ENCODE measurements at places on chromosomes 2 and 18.

DNA sequence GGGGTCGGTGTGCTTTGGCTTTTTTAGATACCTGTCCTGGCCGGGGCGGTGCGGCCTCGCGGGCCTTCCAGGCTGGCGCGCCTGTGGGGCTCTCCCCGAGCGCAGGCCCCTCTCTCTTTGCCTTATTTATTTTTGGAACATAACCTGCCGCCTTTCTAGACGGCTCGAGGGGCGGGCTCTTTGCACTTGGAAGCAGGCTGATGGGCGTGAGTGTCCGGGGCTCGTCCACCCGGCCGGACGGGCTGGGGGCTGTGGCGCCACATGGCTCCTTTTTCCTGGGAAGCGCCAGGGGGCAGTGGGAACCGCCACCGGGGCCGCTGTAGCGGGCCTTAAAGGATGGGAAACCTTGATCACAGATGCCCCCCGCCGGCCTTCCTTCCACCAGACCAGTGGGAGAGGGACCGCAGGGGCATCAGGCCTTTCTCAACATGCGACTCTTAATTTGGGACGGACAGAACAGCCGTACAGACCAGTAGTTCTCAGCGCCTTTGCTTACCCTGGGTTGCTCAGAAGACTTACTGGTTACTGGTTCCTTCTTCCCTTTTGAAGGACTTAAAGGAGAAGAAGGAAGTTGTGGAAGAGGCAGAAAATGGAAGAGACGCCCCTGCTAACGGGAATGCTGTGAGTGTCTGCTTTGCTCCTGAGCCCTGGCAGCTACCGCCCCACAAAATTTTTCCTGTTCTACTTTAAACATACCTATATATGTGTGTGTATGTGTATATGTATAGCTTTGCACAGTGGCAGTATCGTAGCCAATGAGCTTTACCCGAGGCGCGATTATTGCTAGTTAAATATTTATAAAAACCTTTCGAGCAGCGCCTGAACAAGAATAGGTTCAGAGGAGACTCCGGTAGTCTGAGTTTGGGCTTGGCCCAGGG is 2.7 kb downstream of the PTMA start:
- DNase-seq: no peak

DNA sequence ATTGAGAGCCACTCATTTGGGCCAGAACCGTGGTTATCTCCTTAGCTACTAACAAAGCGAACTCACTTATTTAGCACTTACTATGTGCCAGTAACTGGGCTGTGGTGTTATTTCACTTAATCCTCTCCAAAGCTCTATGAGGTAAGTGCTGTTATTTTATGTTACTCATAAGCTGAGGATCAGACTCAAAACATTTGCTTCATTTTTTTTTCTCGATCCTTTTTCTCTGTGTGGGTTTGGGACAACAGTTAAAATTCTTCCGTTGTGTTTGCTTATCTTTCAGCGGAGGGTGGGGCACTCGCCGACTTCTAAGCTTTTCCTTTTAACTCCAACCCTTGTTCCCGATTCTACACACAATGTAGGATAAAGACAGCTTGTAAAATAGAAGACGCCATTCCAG is 52.8 kb downstream of the TMEM178A start:
- DNase-seq: no peak

DNA sequence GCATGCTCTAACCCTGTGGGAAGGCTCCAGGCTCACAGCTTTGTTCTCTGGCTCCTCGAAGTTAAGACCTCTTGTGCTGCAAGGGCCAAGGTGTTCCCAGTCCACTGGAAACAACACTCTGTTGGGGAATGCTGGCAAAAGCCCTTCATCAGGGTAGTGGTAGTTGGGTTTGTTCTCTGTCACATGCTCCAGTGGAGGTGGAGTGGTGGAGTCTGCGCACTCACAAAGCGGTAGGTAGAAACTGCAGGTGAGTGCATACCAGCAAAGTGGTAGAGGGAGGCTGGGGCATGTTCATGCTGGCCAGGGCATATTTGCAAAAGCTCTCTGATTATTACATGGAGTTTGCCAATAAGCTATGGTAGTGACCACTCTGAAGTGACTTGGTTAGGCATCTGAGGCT is 410.5 kb downstream of the CDH19 start:
- DNase-seq: no peak

DNA sequence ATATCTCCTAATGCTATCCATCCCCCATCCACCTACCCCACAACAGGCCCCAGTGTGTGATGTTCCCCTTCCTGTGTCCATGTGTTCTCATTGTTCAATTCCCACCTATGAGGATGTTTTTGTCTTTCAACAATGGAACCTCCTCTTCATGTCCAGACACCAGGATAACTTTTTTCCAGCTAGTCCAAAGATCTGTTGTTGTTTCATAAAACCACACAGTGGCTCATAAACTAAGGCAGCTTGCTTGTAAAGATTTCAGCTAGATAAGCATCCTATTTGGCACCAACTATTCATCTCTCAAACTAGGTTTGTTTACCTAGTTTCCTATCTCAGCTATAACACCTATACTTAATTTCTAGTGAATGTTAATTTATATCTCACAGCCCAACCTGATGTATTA is 937.7 kb downstream of the TRIB2 start:
- DNase-seq: no peak

GRCh38 chr18:60649842-60650536 is 277.4 kb upstream of the MC4R start:
- DNase-seq: no peak

DNA sequence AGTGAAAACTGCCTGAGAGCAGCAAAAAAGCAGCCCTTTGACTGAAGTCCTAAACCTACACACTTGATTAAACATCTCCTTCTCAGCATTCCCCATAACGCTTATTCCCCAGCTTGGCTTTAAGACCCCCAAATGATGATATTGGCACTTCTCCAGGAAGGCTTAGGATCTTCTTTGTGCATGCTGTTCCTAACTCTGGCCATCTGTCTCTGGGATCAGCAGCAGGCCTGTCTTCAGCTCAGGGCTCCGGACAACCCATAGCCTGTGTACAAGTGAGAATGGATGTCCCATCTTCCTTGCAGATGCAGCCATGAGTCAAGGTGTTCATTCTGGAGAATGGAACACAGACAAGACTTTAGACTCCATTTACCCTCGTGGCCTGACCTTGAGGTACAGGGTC is 81.6 kb upstream of the TMEM17 start:
- no peak for DNase-seq

GRCh38 chr18:8695932-8696517 is 9.3 kb upstream of the MTCL1 start:
- no peak for DNase-seq

GRCh38 chr2:96970910-96971309 is 15.5 kb downstream of the FAM178B start:
- no peak for DNase-seq

- no peak for DNase-seq
Observed at GRCh38 chr2:167492486-167492885, 604.2 kb downstream of the XIRP2 start.

DNA sequence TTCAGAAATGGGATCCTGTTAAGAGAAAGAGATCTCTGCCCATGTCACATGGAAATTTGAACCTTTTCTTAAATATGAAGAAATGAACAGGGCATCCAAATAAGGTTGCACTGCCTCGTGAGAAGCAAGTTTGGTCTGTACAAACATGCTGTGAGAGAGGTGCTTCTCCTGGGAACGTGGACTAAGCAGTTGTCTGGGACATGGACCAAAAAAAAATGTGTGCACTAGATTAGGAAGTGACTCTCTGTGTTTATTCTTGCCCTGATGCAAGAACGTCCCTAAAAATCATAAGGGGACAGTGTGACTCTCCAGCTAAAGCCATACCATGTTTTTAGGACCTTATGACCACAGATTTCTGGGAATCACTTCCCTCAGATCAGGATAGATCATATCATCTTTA is 23.7 kb upstream of the GCG start:
- no peak for DNase-seq

DNA sequence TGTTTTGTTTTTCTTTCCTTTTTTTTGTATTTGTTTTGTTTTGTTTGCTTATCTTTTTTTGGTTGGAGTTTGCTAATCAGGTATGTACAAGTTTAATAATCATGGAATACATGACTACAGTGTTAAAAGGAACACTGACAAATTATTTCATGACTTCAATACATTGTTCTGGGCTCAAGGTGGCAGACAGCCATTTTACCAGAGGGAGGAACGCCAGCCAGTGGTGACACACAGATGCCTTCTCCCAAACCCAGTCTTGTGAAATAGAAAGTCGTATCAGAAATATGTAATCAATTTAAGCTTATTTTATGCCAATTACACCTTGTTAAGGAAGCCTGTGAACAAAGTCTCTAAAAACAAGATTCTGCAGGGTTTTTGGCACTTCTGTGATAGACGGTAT is 264.0 kb upstream of the EPHA4 start:
- DNase-seq: no peak

GRCh38 chr18:54712306-54712705 is 116.0 kb upstream of the RAB27B start:
- no peak for DNase-seq

DNA sequence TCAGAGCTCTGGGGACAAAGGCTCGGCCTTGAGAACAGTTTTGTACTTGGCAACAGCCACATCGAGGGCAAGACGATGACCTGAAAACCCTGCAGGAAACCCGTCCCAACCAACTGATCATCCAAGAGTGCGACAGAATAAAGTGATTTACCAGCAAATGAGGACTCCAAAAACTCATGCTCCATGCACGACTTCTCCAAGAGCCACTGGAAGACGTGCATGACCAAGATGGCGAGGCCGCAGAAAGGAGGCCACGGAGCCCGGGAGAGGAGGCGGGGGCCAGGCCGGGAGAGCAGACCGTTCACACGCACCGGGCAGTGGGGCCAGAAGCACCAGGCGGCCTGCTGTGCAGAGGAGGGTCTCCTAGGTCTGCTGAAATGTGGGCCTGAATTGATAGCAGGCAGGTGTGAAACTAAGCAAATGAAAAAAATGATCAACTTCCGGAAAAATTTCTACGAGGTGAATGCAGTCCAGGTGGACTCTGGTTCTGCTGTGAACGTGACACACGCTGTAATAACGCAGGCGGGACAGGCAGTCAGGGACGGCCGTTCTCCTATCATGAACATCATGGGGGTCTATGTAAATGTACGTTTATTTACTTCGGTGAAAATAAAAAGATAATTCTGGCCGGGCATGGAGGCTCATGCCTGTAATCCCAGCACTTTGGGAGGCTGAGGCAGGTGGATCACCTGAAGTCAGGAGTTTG is 252.2 kb downstream of the HDAC4 start:
- DNase-seq: no peak

- no peak for DNase-seq
Observed at GRCh38 chr2:102433973-102434654, 11.2 kb downstream of the IL18RAP start.

- DNase-seq: no peak
Observed at GRCh38 chr2:77922567-77922966, 400.4 kb upstream of the LRRTM4 start.

- no peak for DNase-seq
Observed at GRCh38 chr2:198314559-198315153, 510.3 kb downstream of the PLCL1 start.

GRCh38 chr18:55582325-55582724 is 5.7 kb downstream of the TCF4 start:
- DNase-seq: no peak

GRCh38 chr18:45663403-45664045 is 48.2 kb downstream of the SLC14A2 start:
- DNase-seq: no peak

DNA sequence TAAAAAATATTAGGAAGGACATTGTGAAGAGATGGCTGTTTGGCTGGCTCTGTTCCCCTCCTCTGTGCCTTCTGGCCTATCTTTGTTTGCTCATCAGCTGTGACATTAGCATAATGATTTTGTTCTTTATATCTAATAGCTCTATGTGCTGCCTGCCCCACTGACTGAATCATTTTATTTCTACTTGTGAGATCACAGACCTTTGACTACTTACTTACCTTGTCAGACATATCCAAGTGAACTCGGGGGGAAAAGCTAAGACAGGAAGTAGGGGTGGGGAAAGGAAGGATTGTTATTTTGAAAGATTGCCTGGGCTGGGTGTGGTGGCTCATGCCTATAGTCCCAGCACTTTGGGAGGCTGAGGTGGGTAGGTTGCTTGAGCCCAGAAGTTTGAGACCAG is 104.2 kb downstream of the ASAP2 start:
- no peak for DNase-seq

DNA sequence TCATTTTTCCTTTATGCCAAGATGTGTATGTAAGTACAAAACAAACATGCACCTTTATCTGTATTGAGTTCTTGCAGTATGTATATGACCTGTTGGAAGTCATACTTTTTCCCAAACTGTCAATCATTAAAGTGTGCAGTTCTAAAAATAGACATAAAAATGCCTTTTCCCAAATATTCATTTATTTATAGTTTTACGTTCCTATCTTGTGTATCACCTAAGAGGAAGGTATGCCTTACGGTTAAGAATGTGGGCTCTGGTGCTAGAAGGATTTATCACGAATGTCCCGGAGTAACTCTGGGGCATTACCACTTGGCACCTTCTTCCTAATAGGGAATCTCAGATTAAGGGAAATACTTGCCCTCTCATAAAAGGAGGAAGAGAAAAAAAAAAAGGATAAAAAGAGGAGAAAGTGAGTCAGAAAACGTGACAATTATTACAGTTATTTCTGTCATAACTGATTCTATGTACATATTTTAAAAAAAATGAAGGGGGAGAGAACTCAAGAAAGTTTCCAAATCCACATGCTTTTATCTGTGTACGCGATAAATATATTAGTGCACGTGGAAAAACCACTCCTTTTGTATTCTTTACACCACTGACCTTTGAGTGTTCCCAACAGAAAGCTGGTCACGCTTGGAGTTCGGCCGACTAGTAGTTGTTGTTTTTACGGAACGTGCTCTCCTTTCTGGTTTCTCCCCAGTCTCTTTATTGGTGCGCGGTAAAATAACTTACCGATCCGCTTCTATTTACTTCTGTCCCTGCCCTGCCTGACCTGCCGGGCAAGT is 721 bp downstream of the MCEE start:
- no peak for DNase-seq

GRCh38 chr2:59538398-59538911 is 1015.0 kb downstream of the BCL11A start:
- no peak for DNase-seq

- no peak for DNase-seq
Observed at GRCh38 chr2:176187899-176188773, at the start of gene HOXD1. Gene HOXD1 (plus strand): TSS chr2:176188668. CDS start chr2:176188802, 134 bp downstream.

GRCh38 chr18:7272311-7273049 is 41.6 kb downstream of the LRRC30 start:
- DNase-seq: no peak

- DNase-seq: no peak
Observed at GRCh38 chr2:121237980-121238665, 46.9 kb downstream of the TFCP2L1 start.

DNA sequence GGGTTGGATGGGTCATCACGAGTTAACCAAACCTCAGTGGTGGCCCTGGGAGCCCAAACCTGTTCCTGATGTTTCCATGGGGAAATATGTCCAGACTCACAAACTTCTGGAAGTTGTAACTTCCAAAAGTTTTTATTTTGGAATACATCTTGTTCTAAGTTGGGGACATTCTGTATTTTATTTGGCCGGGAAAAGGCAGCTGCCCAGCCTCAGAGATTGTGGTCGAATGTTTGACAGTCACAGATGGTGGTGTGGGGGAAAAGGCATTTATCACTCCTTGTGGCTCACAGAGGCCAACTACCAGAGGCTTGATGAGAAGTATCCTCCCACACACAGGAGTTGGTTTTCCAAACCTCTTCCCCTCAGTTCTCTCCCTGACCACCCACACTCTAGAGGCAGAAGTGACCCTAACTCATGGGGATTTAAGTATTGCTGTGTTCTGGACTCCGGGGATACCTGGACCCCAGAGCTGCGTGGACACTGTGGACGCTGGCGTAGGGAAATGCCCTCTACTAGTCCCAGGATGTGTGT is 124.7 kb upstream of the PPP1CB start:
- DNase-seq: no peak

Data from stimulated activated CD4-positive, alpha-beta T cell treated with anti-CD3 and anti-CD28 coated beads, Interleukin-15, amount 100 ng/mL, for 48 hours (primary cell).